Stimulated activated CD4-positive, alpha-beta T cell treated with anti-CD3 and anti-CD28 coated beads, Interleukin-2, amount 100 ng/mL, for 24 hours (primary cell): ENCODE measurements at places on chromosomes 13 and 19.

DNA sequence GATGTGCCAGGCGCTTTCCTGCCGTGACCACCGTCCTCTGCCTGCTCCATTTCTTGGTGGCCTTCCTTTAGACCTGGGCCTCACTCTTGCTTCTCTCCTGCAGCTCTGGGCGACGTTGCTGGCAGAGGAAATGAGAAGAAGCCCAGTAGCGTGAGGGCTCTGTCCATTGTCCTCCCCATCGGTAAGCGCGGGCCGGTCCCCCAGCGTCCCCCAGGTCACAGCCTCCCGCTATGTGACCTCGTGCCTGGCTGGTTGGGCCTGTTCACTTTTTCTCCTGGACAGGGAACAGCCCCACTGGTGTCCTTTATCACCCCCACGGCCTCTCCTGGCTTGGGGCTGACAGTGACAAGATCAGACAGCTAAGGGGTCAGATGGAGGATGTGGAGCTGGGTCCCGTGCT is 27.7 kb downstream of the SPC24 start:
- no peak for DNase-seq

- no peak for DNase-seq
Observed at GRCh38 chr19:19004144-19004543, 29.2 kb downstream of the SUGP2 start.

DNA sequence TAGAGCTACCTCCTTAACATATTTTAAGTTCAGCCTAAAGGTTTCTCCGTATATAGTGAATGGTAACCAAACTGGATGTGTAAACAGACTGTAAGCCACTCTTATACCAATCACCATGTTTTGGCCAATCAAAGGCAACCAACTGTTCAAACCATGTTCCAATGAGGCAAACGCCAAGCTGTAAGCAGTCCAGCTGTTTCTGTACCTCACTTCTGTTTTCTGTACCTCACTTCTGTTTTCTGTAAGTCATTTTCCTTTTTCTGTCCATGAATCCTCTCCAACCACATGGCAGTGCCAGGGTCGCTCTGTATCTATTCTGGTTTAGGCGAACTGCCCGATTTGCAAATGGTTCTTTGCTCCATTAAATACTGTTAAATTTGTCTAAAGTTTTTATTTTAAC is 24.4 kb downstream of the COMMD6 start:
- no peak for DNase-seq

DNA sequence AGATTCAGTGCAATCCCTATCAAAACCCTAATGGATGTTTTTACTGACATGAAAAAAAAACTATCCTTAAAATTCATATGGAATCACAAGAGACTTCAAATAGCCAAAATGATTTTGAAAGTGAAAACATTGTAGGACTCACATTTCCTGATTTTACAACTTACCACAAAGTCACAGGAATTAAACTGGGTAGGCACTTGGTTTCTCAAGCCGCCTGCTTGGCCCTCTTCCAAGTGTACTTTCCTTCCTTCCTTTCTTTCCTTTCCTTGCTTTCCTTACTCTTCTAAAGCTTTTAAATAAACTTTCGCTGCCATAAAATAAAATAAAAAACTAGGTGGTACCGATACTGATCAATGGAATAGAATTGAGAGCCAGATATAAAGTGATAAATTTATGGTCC is 21.0 kb upstream of the CD33 start:
- no peak for DNase-seq

GRCh38 chr13:29640665-29641064 is 45.2 kb upstream of the SLC7A1 start:
- no peak for DNase-seq

DNA sequence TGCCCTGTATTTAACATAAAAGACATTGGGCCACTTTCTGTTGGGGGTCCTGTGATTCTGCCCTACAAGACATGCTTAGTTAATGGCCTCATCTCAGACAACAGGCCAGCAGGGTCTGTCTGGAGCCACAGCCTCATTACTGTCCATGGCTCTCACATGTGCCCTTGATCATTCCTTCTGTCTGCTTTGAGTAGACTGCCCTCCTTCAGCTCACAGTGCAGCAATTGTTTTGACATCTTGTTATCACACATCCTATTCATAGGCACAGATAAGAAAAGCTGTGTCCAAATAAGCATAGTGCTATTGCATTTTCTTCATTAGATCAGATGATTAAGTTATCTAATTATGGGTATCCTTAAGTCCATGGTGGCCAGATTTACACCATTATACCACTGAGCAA is 127.9 kb downstream of the KCTD12 start:
- DNase-seq: no peak

DNA sequence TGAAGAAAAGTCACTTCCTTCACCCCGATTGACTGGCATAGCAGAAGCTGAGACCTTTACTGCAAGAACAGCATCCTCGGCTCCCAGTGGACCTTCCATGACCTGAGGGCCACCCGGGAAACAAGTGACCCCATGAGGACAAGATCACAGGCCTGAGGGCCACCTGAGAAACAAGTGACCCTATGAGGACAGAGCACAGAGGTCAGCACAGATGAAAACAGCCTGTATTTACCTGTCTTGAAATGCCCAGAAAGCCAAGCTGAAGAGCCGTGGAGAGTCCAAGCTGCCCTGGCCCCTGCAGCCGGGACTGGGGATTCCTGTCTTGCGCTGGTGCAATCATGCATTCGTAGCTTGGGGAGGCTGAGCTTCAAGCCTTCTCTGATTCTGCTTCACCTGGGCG is 114.2 kb upstream of the SPACA7 start:
- no peak for DNase-seq

DNA sequence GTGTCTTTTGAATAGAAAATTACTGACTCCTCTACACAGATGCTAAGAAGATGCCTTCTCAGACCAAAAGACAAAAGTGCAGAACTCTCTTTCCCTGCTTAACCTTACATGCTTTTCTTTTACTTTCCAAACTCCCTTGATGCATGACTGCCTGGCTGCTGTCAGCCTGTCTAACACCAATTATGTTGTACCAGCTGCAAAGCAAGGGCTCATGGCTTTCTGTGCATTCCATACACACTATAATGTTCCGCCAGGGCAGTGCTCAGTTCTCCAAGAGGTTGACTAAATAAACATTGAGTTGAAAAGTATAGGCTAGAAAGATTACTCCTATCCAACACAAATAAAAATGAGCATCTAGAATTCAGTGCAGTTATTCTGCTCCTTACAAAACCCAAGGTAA is 330.4 kb upstream of the NBEA start:
- no peak for DNase-seq

- DNase-seq: no peak
Observed at GRCh38 chr19:11364935-11365334, 9.5 kb upstream of the SWSAP1 start.

DNA sequence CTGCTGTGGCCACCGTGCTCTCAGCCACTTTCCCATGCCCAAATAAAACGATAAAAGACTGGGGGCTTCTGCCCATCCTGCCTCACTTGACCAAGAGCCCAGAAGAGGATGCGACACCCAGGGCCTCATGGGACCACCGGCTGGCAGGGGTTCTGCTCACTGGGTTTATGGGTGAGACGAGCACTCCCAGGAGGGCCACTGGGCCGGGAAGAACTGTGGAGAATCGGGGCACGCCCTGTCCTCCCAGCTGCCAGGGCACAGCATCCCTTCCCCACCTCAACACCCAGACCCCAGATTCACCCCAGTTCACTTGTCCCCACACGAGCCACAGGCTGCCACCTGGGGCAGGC is 4.7 kb upstream of the F10 start:
- DNase-seq: no peak

DNA sequence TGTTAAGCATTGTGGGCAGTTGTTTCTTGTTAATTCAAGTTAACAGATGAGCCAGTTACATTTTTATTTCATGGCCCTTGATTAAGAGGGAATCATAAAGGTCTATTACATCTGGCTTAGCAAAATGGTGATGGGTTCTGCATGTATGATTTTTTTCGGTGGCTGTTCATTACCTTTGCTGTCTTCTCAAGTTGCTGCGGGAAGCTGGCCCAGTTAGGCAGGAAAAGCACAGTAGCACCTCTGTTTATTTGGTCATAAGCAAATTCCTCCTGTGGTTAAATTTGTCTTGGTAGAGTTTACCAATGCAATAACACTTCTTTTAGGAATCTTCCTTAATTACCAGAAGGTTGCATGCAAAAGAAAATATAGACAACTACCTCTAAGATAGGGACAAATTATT is 104.5 kb downstream of the FRY start:
- DNase-seq: no peak
